ENCODE measurements at places on chromosomes 4 and X.

GRCh38 chr4:122309988-122310626 lies 68.7 kb upstream of the ADAD1 start:
- DNase-seq: no peak

DNA sequence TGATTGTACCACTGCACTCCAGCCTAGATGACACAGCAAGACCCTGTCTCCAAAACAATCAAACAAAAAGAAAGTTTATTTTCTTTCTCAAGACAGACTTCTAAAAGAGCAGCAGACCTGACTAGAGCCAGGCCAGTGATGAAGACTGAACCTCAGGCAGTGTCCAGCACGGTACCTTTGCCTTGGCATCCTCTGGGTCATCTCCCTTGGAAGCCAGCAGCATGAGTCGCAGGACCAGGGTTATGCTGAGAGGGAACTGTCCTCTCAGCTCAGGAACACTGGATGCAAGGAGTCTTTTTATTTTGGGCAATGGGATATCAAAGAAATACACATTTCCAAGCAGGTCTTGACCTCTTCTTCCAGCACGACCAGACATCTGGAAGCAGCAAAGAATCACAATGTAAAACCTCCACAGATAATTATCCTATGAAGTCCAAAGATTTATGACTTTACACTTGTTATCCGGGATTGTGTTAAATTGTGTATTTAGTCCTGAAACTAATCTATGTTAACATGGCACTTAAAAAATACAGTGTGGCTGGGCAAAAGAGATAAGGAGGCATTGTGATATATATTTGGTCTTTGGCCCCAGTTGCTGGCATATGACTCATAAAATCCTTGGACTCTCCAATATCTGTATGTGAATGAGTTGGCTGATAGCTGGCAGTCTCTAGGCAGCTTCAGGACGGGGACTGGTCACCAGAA lies 66.0 kb upstream of the DDX60 start:
- no peak for DNase-seq

GRCh38 chr4:102871772-102872171 lies 3.0 kb downstream of the CISD2 start:
- no peak for DNase-seq

DNA sequence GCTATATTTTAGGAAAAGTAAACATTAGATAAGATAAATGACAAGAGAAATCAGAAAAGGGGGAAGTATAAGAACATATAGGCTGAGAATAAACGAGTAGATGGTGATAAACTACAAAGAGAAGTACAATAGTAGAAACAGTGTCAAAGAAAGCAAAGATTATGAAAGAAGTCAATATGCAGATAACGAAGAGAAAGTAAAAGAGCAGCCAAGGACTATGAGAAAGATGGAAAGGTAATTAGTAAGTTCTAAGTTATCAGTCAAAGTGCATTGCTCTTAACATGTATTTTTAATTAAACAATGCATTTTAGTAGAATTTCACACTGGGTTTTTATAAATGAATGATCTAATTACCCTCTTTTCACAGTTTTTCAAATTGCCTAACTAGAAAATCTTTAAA lies 1801.3 kb upstream of the PCDH10 start:
- no peak for DNase-seq

- no peak for DNase-seq
Measured at GRCh38 chrX:84188320-84188834, 378 bp upstream of the RPS6KA6 start.

DNA sequence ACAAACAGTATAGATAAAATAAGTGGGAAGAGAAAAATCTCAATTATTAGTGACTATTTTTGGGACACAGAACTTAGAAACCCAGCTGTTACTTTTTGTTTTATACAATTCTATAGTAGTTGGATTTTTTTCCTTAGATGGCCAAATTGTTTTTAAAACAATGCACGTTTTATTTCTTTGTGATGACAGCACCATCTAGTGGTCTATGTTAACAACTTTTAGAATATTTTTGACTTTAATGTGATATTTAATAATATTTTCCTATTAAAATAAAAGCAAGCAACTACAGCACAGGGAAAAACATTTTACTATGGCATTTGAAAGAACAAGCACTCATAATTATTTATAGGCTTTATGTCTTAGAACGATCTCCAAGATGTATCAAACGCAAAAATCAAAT lies 5.6 kb upstream of the SMIM31 start:
- no peak for DNase-seq

DNA sequence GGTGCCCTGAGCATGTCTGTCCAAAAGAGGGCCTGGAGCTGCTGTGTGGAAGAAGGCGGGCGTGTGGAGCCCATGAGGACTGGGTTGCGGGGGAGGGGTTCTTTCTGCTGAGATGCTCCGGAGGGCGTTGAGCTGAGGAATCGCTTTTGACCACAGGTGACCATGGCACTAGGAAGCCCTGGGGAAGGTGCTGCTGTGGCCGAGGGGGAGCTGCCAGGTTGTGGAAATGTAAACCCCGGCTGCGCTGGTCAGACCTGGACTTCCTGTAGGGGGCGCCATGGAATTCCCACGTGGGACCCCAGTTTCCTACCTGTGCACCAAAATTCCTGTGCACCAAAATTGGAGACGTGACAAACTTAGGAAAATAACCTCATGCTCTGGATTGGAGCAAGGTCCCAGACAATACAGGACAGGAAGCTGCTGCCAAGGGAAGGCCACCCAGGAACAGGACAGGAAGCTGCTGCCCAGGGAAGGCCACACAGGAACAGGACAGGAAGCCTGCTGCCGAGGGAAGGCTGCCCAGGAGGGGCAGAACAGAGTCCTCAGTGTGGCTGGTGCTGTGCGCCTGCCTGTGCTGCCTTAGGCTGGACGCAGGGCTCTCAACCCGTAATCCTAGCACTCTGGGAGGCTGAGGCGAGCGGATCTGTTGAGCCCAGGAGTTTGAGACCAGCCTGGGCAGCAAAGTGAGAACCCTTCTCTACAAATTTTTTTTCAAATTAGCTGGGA lies 28.4 kb upstream of the UVSSA start:
- DNase-seq: no peak

- no peak for DNase-seq
Measured at GRCh38 chrX:18577400-18577799, 94.5 kb downstream of the RS1 start.

DNA sequence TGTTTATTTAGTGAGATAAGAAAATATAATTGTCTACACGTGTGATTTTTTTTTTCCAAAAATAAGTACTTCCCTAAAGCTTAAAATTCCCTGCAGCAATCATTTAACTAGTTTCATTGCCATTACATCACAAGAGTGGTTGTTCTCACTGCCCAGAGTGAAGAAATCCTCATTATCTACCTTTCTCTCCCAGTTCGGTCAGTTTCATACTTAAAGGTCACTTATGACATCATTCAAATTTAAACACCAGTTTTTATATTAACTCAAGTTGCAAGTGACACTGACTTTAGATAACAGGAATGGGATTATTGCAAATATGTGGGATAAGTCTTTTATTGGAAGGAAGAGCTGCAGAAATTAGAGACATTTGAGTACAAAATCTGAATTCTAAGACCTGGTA lies 1699.8 kb upstream of the IGFBP7 start:
- DNase-seq: no peak

GRCh38 chr4:152565333-152565732 lies 29.4 kb upstream of the FBXW7 start:
- no peak for DNase-seq

- DNase-seq: no peak
Measured at GRCh38 chr4:163395758-163396157, 52.1 kb downstream of the NPY5R start.

DNA sequence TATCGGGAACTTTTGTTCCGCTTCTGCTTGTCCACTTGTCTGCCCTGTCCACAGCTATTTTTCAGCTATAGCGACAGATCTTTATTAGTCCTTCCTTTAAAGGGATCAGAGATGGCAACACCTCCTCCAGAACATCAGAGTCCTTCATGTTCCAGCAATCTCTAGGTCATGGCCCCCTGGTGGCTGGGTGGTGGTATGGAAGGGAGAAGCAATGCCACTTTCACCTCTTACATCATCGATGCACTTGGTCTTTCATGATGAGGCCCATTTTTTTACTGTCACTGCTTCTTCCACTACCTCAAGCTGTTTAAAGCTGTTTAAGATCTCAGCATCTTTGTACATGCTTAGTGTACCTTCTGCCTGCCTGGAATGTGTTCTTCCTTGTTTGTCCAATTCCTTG lies 106.7 kb downstream of the ARHGAP6 start:
- DNase-seq: peak; percentile 0

- no peak for DNase-seq
Measured at GRCh38 chrX:100376576-100376975, 33.5 kb downstream of the PCDH19 start.

DNA sequence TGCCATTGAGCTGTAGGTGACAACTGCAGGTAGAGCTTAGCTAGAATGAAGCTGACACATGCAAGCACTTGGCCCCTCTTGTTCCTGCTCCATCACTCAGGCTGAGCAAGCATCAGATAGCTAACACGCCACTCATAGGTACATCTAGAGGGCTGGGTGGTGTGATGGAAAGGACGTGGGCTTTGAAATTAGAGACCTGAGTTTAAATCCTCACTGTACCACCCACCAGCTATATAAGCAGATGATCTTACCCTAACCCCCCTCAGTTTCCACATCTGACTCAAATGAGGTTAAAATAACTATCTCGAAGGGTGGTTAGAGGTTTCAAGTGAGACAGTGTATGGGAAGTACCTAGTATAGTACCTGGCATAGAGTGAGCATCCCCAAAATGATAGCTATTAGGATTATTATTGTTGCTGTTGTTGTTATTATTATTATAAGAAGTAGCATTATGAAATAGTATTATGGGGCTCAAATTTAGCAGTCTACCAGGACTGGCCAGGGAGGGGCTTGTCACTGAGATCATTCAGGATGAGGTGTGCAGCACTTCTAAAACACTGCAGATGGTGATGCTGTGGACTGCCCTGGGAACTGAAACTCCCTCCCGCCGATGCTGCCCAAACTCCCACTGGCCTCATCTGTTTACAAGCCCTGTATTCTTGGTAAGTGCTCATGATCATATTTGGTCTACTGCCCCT lies 59.0 kb downstream of the REELD1 start:
- no peak for DNase-seq

DNA sequence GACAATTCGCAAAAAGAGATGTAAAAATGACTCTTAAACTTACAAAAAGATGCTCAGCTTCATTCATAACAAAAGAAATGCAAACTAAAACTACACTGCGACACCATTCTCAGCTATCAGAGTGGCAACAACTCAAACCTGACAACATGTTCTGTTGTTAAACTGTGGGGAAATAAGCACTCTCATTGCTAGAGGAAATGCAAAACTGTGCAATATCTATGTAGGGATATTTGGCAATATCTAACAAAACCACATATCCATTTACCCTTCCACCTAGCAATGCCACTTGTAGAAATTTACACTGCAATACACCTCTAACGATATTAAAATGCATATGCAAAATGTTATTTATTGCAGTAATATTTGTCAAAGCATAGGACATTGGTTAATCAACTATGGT lies 78.3 kb upstream of the EGFL6 start:
- DNase-seq: no peak

DNA sequence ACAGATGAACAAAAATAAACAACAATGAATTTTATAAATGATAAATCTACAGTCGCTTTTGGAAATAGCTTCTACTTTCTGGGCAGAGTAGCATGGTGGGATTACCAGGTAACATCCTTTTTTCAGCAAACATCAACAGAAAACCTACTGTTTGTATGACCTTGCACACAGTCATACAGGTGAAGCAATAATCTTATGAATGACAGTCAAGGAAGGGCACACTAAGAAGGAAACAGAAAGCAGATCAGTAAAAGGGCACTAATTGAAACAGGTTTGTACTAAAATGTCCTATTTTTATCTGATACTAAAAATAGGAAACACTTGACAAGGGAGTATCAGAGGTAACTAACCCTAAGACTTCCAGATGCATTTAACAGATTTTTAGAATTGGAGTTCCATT lies 108.9 kb downstream of the DLG3 start:
- no peak for DNase-seq

- DNase-seq: no peak
Measured at GRCh38 chr4:36168127-36168878, 76.0 kb downstream of the ARAP2 start.

DNA sequence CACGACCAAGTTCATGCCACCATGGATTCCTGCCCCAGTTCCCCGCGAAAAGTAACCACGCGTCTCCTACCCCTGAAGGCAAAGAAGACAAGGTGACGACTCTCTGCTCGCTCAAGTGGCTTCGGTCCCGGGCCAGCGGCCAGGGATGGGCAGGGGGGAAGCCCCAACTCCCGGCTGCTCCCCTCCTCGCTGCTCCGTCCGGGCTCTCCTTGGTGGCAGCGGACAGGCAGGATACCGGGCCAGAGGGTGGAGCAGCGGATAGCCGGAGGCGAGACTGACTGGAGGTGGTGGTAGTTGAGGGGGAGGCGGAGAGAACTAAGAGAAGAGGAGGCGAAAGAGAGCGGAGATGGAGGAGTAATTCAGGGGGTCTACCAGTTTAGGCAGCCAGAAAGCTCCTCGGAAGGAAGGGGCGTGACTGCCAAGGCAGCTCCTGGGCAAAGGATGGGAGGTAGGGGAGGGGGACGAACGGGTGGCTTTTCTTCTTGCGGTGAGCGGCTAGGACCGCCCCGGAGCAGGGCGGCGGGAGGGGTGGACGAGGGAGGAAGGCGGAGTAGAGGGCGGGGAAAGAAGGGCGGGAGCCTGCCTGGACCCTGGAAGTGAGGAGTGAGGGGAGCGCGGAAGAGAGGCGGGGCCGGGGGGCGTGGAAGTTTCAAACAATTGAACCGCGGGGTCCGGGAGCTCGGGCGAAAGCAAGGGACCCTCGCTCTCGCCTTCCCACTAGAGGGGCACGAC lies at the start of gene AMOT:
Gene AMOT (minus strand): TSS at position 450 of the 732 bp plus-strand sequence. CDS start 17,705 bp downstream, outside the sequence.
- peak; percentile 33 for DNase-seq

GRCh38 chr4:7549866-7550265 lies 115.1 kb upstream of the PSAPL1 start:
- DNase-seq: no peak

DNA sequence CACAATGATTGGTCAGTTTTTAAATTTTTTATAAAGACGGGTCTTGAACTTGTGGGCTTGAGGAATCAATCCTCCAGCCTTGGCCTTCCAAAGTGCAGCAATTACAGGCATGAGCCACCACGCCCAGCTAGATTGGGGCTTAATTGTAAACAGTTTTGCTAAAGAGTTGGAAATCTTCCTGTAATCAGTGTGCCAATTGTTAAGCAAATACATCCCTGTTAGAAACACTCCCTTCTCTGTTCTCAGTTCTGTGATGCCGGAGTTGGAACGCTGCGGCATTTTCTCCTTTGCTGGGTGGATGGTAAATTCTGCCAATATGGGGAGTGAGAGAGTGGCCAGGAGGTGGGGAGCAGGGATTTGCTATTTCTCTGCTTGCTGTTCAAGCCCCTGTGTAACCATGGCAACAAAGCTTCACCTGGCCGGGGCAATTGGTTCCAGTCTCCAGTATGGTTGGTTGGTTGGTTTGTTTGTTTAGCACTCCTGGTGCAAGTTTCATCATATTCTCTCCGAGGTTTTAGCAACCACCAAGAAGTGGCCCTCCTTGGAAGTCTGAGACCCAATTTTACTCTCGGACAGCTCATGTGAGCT lies 3.0 kb upstream of the SPATA4 start:
- no peak for DNase-seq
